M059J (cell line): ENCODE measurements at places on chromosomes 2 and 18.

DNA sequence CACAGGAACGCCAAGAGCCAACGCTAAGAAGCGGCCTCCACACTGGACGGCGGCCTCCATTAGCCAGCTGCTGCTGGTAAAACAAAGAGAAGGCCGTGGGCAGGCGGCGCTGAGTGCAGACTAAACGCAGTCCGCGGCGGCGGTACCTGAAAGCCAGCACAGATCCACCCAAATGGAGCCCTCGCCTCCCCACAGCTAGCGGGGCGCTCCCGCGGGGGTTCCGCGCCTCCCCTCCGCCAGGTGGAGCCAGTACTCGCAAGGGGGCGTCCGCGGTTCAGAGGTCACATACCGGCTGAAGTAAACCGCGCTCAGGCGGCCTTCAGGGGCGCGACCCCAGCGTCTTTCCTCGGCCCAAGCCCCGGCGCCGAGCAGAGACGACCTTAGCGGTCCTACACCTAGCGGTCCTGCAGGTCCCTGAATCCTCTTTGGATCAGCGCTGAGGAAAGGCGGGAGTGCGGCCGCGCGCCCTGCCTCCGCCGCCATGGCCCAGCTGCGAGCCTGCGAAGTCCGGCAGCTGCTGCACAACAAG is 293.1 kb upstream of the ERBB4 start:
- no peak for DNase-seq

- DNase-seq: no peak
Observed at GRCh38 chr2:219111375-219112061, 49.1 kb downstream of the NHEJ1 start.

- DNase-seq: no peak
Observed at GRCh38 chr2:33268246-33268831, 208.1 kb upstream of the RASGRP3 start.

- DNase-seq: no peak
Observed at GRCh38 chr2:176482107-176482506, 212.9 kb downstream of the MTX2 start.

GRCh38 chr2:10035053-10035422 is 8.3 kb upstream of the KLF11 start:
- no peak for DNase-seq

- DNase-seq: no peak
Observed at GRCh38 chr2:10441948-10442347, 6.2 kb downstream of the ODC1 start.

DNA sequence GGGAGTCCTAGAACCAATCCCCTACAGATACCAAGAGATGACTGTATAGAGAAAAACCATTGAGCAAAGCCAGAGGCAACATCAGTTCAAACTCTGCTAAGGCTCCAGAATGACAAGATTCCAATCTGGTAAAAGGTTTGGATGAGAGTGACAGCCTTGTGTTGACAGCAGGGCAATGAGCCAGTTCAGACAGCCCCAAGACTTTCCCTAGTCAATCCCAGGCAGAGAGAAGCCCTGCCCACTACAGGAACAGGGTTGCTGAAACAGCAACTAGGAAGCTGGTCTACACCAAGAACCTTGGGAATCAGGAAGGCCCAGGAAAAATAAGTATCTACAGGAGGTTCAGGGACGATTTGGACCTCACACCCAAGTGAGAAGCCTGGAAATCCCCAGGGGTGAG is 3.3 kb downstream of the PSTPIP2 start:
- DNase-seq: no peak

- no peak for DNase-seq
Observed at GRCh38 chr2:11186145-11186544, 30.9 kb downstream of the SLC66A3 start.

- DNase-seq: peak; percentile 77
Observed at GRCh38 chr2:42136782-42137124, 32.4 kb upstream of the EML4 start.

- DNase-seq: peak; percentile 99
Observed at GRCh38 chr18:80009661-80010550, 21.5 kb upstream of the TXNL4A start.

GRCh38 chr2:23430263-23430662 is 45.3 kb downstream of the KLHL29 start:
- DNase-seq: peak; percentile 57

- peak; percentile 65 for DNase-seq
Observed at GRCh38 chr18:62183578-62184195, 3.2 kb downstream of the PIGN start.

- no peak for DNase-seq
Observed at GRCh38 chr2:233034091-233034882, 1.8 kb downstream of the NEU2 start.

DNA sequence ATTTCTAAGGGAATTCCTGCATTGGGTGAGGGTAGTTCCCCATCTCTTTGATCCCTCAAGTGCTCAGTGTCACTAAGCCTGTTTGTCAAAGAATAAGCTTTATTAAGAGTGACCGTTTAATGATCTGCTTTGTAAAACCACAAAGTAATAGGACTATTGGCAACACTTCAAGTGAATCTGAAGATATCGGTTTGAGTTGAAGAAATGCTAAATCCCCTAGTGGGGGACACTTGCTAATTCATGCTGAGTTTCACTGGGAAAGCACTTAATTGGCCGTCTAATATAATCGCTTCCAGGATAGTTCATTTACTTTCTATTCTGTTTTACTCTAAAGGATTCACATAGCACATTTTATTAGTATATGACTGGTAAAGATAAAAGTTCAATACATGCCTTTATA is 54.4 kb downstream of the DTNA start:
- DNase-seq: no peak

DNA sequence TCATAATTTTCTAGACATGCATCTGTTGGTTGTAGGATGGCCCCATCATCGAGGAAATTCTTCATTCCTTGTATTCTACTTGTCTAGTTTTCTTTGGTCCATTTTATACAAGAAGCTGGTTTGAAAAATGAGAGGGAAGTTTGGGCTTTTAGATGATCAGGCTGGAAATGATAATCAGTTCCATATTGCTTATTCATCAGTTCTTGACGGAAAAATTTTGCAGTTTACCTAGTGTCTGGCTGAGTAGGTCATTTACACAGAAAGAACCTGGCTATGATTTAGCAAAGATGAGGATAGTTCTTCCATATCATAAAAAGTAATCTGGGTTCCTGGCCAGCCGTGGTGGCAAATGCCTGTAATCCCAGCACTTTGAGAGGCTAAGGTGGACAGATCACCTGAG is 374.9 kb downstream of the LRRTM1 start:
- no peak for DNase-seq

- DNase-seq: peak; percentile 93
Observed at GRCh38 chr2:58107803-58108710, 61.5 kb downstream of the VRK2 start.

DNA sequence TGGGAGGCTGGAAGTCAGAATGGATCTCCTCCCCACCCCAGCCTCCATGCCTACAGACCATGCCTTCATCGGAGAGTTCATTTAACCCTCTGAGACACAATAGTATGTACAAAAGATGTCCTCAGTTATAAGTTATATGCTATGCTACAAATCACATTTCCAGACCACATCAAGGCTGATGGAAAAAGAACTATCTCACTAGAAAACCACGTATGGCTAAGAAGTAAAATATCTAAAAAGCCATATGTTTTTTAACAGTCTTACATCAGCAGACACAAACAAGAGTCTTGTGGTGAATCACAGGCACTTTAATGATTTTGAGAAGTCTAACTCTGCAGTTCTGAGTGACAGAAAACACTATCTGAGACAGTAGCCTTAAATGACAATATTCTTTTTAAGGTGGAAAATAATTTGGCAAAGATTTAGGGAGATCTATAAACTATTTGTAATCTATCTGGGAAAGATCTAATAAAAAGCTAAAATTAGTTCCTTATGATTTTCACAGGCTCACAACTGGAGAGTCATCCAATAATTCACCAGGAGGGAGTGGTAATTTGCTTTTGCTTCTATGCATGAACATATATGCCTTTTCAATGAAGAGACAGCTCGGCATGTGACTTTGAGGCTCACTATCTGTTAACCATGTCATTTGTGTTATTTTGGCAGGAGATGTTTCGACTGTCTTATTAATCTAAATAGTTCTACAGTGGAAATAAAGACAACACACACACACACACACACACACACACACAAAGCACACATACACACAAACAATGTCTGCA is 197.5 kb downstream of the IRS1 start:
- no peak for DNase-seq

- DNase-seq: no peak
Observed at GRCh38 chr2:46978723-46979122, 63.1 kb upstream of the MCFD2 start.
